ENCODE measurements at places on chromosomes 6 and 20.

DNA sequence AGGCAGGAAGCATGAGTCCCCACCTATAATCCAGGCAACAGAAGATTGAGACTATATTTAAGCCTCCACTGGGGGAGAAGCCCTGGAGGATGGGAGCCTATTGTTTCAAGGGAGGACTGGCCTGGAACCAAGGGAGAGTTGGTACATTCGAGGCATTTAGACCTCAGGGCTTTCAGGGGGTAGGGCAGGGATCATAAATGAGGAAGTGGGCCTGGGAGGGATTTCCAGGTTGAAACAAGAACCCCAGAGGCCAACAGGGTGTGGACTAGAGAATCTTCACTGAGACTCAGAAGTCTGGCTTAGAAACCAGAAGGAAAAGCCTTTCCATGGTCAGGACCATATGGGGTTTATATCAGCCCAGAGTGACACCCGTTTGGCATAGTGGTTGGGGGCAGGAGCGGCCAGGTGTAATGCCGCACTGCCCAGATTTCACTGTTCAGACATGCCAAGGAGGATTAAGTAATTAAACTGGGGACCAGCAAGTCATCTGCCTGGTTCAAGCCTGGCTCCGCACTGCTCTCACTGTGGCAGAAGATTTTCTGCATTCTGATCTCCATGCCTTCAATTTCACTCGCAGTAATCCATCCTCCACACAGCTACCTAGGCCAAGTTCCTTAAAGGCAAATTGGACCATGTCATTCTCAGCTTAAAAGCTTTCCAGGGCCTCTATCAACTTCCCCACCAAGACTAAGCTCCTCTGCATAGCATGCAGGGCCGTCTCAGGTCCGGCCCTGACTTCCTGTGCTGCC, 17.8 kb downstream of the LRFN2 start:
- DNase-seq: no peak

- peak; percentile 49 for DNase-seq
These were observed 28.2 kb downstream of the CGA start for GRCh38 chr6:87066449-87067333.

GRCh38 chr6:46888031-46888430, 33.7 kb downstream of the ADGRF5 start:
- DNase-seq: peak; percentile 71

DNA sequence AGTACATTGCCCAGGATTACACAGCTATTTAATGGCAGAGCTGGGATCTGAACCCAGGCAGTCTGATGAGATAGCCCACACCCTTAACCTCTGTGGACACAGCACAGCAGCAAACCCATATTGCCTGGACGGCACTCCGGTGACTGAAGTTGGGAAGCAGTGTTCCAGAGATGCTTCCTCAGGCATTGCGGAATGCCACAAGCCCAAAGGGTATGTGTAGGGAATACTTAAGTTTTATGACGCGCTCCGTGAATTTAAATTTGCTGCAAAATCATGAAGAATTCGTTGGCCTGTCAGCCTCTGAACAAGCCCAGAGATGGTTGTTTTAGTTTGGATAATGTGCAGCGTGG, 46.4 kb downstream of the PSMG4 start:
- DNase-seq: no peak

- no peak for DNase-seq
These were observed 26.5 kb downstream of the FYN start for GRCh38 chr6:111846492-111847409.

- DNase-seq: no peak
These were observed 2.6 kb upstream of the RPS6KA2 start for GRCh38 chr6:166629628-166630027.

DNA sequence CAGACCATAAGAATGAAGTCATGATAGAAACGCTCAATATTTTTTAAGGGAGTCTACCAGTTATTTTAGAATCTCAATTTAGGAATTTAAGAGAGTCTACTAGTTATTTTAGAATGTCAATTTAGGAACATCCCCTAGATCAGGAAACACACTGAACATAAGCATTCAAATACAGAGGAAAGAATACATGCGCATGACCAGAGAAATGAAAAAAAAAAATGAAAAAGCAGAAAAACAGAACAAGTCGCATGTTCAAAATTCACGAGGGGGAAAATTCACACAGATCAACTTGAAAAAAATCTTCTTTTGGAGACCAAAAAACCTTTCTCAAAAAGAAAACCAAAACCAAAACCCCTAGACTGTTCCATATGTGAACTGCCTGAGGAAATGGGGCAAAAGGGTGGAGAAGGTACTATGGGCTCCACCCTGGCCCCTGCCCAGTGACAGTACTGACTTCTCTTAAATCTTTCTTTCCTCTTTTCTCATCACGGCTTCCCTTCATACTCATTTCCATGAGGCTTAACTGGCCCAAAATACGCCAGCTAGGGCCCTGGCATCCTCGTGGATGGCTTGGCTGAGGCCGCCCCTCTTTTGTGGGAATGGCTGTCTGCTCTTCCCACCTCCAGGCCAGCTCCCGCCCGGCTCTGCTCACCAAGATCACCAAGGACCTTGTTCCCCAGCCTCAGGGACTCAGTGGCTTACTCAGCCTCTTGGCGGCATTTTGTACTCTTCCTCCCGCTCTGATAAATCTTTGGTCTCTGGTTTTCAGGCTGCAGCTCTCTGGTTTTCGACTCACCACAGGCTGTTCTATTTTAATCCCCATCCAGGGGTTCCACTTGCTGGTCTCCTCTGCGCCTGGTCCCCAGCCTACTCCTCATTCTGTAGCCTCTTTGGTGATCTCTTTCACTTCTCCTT, 11.2 kb downstream of the ZBTB2 start:
- DNase-seq: no peak

- no peak for DNase-seq
These were observed 80.6 kb upstream of the HIVEP1 start for GRCh38 chr6:11931296-11932035.

DNA sequence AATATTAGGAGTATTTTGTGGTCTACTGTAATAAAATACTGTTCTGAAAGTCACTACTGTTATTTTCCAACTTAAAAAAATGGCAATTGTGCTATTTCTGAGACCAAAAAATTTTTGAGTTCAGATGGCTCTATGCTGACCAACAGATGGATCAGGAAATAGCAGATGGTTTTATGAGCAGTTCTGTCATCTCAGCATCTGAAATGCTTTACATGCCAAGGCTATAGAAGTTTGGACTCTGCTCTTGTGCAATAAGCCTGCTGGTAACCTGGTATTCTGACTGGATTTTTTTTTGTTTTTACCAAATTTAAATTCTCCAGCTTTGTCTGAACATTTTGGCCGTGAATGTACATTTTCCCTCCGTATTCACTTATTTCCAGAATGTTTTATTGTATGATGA, 1127.5 kb downstream of the GRIK2 start:
- DNase-seq: no peak

- no peak for DNase-seq
These were observed 3.8 kb downstream of the RIPOR2 start for GRCh38 chr6:24931718-24932691.

DNA sequence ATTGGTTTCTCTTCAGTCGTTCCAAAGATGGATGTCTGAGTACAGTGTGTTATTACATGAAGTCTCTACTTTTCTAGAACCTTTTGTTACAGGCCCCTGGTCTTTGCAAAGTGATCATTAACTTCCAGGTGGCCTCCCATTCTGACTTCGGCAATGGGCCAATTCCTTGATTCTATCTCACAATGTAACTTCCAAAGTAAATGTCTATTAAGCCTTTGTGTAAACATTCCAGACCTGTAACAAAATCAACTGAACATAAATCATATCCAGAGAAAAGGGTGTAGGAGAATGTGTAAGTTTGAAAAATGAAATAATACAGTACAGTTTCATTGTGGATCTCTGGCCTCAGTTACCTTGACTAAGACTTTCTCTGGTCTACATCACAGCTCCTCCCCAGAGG, 187.8 kb upstream of the JAG1 start:
- no peak for DNase-seq

- no peak for DNase-seq
These were observed 17.4 kb downstream of the PRPH2 start for GRCh38 chr6:42704937-42705374.

GRCh38 chr6:3489961-3490624, 33.2 kb upstream of the SLC22A23 start:
- no peak for DNase-seq

DNA sequence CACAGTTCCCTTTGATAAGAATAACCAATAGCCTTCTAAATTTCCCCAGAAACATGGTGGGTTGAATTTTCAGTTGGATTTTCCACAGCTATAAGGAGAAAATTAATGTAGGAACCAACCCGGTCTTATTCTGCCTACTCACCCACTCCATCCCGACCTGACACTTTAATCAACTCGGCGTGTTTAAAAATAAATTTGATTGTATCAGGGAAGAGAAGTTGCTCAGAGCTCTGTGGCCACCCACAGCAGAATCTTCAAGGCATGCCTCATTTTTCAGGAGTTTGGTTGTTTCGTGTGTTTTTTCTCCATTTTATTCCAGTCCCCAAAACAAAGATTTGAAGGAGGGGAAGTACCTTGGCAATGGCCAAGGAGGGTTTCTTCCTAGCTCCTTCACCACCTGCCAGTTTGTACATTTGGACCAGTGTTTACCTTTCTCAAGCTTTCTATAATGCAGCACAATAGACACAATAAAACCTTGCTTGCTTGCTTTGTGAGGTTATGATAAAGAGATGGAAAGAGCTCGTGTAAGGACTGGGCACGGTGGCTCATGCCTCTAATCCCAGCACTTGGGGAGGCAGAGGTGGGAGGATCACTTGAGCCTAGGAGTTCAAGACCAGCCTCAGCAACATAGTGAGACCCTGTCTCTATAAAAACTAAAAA, 297.2 kb upstream of the JARID2 start:
- no peak for DNase-seq

- no peak for DNase-seq
These were observed 7.0 kb downstream of the DNAAF9 start for GRCh38 chr20:3400260-3401155.

- DNase-seq: no peak
These were observed 98.5 kb upstream of the TMEM170B start for GRCh38 chr6:11439017-11439420.

GRCh38 chr6:164085091-164086075, 670.9 kb downstream of the QKI start:
- DNase-seq: peak; percentile 82

- no peak for DNase-seq
These were observed 14.6 kb upstream of the CST3 start for GRCh38 chr20:23652371-23652770.

DNA sequence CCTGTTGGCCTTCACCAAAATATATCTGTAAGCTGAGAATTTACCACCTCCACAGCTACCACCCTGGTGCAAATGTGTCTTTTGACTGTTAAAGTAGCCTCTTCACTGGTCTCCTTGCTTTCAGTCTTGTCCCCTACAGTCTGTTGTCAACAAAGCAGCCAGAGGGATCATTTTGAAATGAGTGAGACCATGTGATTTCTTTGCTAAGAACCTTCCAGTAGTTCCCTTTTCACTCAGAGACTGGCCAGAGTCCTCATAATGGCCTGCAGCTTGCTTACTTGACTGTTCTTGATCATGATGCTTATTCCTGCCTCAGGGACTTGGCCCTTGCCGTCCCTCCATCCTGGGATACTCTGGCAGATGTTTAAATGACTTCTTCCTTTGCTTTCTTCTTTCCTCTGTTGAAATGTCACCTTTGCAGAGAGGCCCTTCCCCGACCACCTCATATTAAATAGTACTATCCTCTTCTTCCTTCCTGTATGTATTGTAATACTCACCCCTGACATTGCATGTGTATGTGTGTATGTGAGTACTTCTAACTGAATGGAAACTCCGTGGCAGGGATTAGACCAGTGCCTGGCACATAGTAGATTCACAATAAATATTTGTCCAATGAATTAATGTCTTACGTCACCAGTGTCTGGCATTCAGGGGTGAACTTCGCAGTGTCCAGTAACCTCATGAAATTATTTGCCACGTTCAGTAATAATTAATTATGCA, 5.0 kb downstream of the MANBAL start:
- DNase-seq: no peak

DNA sequence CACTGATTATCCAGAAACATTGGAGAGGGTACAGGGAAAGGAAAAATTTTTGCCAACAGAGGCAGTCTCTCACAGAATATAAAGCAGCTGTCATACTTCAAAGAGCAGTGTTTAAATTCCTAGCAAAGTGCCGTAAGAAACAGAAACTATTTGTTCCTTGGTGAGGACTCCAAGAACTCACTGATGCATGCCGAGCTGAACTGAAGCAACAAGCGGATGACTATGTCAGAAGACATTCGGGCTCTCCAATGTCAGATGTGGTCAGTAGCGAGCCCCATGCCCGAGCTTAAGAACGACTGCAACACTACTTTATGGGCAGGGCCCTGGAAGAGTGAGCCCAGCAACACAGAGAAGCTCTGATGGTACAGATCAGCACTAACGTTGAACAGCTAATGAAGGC, 54.7 kb downstream of the OR2B6 start:
- DNase-seq: no peak
